ENCODE measurements at places on chromosomes 2 and 18. TPM values are rescaled to one million over a fixed set of nuclear protein-coding genes. Genes with fewer than 3 reads are reported as not detected.

DNA sequence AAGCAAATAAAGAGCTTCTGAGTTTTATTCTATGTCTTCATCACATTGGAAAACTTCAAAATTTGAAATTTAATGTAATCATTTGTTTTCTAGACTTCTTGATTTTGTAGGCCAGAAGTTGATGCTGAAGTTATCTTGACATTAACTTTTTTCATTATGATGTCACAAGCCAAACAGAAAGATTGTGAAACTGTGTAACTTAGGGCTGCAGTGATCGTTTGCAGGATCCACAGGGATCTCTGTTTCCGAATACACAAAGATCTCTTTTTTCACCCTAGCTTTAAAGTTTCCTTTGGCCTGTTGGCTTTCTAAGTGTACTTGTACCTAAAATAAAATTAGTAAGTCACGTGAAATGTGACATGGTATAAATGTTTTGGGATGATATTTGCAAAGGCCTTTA, 594.9 kb upstream of the CDH2 start:
- DNase-seq, result no peak

- DNase-seq, result peak; percentile 54
Observed at GRCh38 chr2:28717339-28717758, 34.3 kb upstream of the PPP1CB start.

- no peak for DNase-seq
Observed at GRCh38 chr2:110832740-110833139, 100.4 kb downstream of the ACOXL start.

GRCh38 chr18:62663731-62664336, 51.5 kb upstream of the PHLPP1 start:
- DNase-seq, result peak; percentile 56

- no peak for DNase-seq
Observed at GRCh38 chr18:41713969-41714825, 240.8 kb upstream of the PIK3C3 start.

Gene METAP1D
- polyA plus RNA-seq, result 3.8 TPM

Gene TLX2
- polyA plus RNA-seq, result 0.04 TPM
